ENCODE measurements at places on chromosomes 4 and X. TPM values are rescaled to one million over a fixed set of nuclear protein-coding genes. Genes with fewer than 3 reads are reported as not detected.

The USP51 gene
- polyA plus RNA-seq = 0.30 TPM

DNA sequence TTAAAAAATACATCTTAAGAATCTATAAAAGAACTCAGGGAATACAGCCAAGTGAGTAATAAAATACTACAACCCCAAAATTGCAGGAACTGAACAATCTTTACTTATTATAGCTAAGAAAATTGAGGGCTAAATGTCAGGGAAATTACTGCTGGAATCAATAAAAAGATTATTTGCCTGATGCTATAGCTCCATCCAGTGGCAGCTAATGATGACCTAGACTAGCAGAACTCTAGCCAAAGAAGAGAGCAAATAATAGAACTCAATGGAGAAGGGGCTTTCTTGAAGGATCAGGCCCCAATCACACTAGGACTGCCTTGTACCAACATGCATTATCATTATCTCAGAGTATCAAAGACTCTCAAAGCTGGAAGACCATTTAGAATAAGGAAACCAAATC, 85.0 kb upstream of the FAM241A start:
- no peak overlapping the region for H3K27ac ChIP-seq
- no peaks in the 10 kb centered on the region for H3K4me1 ChIP-seq
- no peaks in the 10 kb centered on the region for H3K36me3 ChIP-seq
- H3K27me3 ChIP-seq = peaks cover 2% of the 10 kb centered on the region
- peak; percentile 17 for DNase-seq

The FDCSP gene
- not detected for polyA plus RNA-seq

The MRFAP1L1 gene
- 47.0 TPM for polyA plus RNA-seq

The MTCP1 gene
- polyA plus RNA-seq = 4.2 TPM

GRCh38 chrX:124086411-124086810, 124.9 kb downstream of the STAG2 start:
- H3K36me3 ChIP-seq = peaks cover 19% of the 10 kb centered on the region
- H3K4me1 ChIP-seq = no peaks in the 10 kb centered on the region
- no peaks in the 10 kb centered on the region for H3K27me3 ChIP-seq
- no peak for DNase-seq
- no peak overlapping the region for H3K4me3 ChIP-seq
- H3K27ac ChIP-seq = no peak overlapping the region
